ENCODE measurements at places on chromosomes 16 and 17. TPM values are rescaled to one million over a fixed set of nuclear protein-coding genes. Genes with fewer than 3 reads are reported as not detected.
A peak's percentile ranks its signal among the peaks of the same experiment; 100 is the strongest.

HNF1B gene
- 18.2 TPM for polyA plus RNA-seq

FOXJ1 gene
- 2.2 TPM for polyA plus RNA-seq

STX1B gene
- polyA plus RNA-seq = 2.7 TPM

DNA sequence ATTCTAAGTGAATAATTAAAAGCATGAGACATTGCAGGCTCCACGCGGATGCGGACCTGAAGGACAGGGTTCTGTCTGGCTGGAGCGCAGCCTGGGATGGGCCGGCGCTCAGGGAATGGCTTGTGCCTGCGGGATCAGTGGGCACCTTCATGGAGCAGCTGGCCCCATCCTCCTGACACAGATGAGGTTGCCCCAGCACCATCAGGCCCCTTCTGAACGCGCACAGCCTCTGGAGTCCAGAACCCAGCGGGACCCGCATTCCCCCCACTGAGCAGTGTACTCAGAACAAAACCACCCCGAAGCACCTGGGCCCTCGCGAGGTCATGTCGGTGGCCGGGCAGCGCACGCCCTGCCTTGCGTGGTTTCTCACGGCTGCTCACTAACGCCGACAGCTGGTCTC is 70.5 kb upstream of the CHMP6 start:
- no peaks in the 10 kb centered on the region for H3K27me3 ChIP-seq
- no peak overlapping the region for H3K27ac ChIP-seq
- no peaks in the 10 kb centered on the region for H3K4me1 ChIP-seq
- H3K4me3 ChIP-seq = no peak overlapping the region
- no peak for DNase-seq

- no peaks in the 10 kb centered on the region for H3K36me3 ChIP-seq
- DNase-seq = no peak
- peaks cover 3% of the 10 kb centered on the region for H3K4me1 ChIP-seq
- H3K4me3 ChIP-seq = no peak overlapping the region
- H3K27ac ChIP-seq = no peak overlapping the region
Observed at GRCh38 chr17:80892900-80893603, 98.6 kb upstream of the CHMP6 start.

DNA sequence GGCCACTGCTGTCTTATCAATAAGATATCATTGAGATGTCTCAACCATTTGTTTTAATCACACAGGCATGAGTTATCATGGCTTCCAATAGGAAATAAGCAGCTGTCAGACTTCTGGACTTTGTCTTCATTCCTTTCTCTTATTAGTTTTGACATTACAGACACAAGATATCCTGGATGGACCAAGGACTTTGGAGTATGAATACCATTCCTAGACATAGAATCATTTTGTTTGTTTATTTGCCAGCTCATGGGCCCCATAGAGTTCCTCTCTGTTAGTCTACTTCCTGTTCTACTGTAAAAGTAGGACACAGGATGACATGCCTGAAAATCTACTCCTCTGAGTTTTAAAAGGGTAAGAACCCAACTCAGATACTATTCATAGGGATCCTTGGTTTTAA is 77.7 kb upstream of the KCNJ16 start:
- no peaks in the 10 kb centered on the region for H3K36me3 ChIP-seq
- H3K4me1 ChIP-seq = no peaks in the 10 kb centered on the region
- no peaks in the 10 kb centered on the region for H3K27me3 ChIP-seq
- peak overlapping the region; percentile 16 for H3K27ac ChIP-seq
- no peak overlapping the region for H3K4me3 ChIP-seq
- peak; percentile 39 for DNase-seq

- H3K27me3 ChIP-seq = peaks cover 9% of the 10 kb centered on the region
- DNase-seq = no peak
- H3K4me1 ChIP-seq = no peaks in the 10 kb centered on the region
- H3K4me3 ChIP-seq = no peak overlapping the region
Observed at GRCh38 chr16:55062442-55062841, 131.8 kb downstream of the IRX5 start.

DNA sequence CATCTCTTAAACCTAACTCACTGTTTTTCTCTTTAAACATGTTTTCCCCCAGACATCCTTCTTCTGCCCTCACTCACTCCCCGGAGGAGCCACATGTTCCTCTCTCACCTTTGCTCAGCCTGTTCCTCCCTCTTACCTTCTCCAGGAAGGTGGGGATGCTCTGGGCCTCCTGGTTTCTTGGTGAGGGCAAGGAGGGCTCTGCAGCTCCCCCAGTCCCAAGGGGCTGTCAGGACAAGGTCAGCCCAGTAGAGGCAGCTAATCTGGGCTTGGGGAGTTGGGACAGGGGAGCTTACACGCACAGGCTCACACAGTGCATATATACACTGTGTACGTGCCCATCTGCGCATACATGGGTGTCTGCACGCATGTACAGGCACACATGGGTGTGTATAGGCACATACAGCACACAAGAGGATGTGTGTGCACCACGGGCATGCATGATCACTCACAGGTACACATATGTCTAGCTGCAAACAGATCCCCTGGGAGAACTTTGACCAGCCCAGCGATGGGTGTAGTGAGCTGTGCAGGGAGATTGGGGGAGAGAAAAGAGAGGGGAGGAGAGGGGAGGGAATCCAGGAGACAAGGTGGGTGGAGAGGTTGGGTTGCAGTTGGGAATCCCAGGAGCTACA is 28.6 kb upstream of the SPNS3 start:
- no peaks in the 10 kb centered on the region for H3K27me3 ChIP-seq
- no peak for DNase-seq
- no peaks in the 10 kb centered on the region for H3K36me3 ChIP-seq
- H3K4me3 ChIP-seq = no peak overlapping the region
- no peak overlapping the region for H3K27ac ChIP-seq
- no peaks in the 10 kb centered on the region for H3K4me1 ChIP-seq

- no peak overlapping the region for H3K4me3 ChIP-seq
- H3K27ac ChIP-seq = peak overlapping the region; percentile 4
- H3K36me3 ChIP-seq = no peaks in the 10 kb centered on the region
- no peaks in the 10 kb centered on the region for H3K27me3 ChIP-seq
- peaks cover 21% of the 10 kb centered on the region for H3K4me1 ChIP-seq
Observed at GRCh38 chr17:42891539-42892152, 9.0 kb upstream of the G6PC1 start.

GRCh38 chr17:80872001-80872500 is 119.6 kb upstream of the CHMP6 start:
- no peak overlapping the region for H3K27ac ChIP-seq
- no peak for DNase-seq
- H3K4me3 ChIP-seq = no peak overlapping the region
- no peaks in the 10 kb centered on the region for H3K4me1 ChIP-seq

TMEM92 gene
- polyA plus RNA-seq = 24.0 TPM

DNA sequence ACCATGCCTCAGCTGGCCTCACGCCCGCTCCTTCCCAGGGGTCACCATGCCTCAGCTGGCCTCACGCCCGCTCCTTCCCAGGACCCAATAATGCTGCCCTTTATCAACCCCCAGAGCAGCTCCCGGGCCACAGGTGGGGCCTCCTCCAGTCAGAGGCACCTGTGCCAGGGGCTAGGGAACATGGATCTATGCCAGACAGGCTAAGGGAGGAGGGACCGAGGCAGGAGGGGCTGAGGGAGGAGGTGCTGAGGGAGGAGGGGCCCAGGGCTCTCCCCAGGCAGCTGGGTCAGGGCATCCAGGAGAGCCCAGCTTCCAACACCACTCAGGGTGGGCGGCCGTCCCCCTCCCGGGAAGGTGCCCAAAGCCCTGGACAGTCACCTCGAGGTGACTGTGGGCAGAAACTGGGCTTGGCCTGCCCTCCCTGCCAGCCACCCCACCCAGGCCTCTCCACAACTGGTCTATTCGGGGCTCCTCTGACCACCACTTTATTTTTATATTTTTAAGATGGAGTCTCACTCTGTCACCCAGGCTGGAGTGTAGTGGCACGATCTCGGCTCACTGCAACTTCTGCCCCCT is 19.4 kb downstream of the UTS2R start:
- H3K27me3 ChIP-seq = no peaks in the 10 kb centered on the region
- H3K4me3 ChIP-seq = no peak overlapping the region
- no peak overlapping the region for H3K27ac ChIP-seq
- H3K4me1 ChIP-seq = peaks cover 8% of the 10 kb centered on the region

NUDT7 gene
- polyA plus RNA-seq = 15.9 TPM

GALNS gene
- polyA plus RNA-seq = 53.5 TPM

SLX1B gene
- polyA plus RNA-seq = 0.91 TPM

DNA sequence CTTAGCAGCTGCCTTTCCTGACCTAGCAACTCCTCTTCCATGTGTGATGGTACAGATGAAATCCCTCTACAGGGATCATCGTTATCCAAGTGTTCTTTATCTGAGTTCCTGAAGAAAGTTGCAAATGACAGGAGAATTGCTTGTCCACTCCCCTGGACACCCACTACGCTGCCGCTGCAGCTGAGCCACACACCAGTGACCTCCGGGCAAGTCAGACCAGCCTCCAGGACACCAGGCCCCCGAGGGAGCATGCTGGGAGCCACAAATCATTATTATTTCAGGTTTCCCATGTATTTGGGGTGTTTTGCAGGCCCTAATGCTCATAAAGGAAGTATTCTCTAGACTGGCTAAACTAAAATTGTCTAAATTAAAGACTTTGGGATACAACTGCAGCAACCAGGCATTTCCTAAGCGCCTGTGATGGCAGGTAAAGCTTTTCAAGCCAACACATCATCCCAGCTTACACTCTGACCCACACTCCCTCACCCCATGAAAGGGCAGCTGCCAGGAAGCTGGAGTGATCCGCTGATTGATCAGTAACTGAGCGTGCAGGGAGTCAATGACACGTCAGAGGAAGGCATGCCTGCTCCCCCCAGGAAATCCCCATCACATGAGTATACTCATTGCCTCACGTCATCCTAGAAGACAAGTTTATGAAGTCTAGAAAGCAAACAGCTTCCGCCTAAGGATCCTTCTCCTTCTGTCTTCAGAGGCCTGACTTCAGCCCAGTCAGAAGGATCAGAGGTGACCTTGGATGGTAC is 14.4 kb downstream of the FA2H start:
- H3K27ac ChIP-seq = no peak overlapping the region
- no peaks in the 10 kb centered on the region for H3K4me1 ChIP-seq
- H3K27me3 ChIP-seq = no peaks in the 10 kb centered on the region
- H3K4me3 ChIP-seq = no peak overlapping the region
- no peaks in the 10 kb centered on the region for H3K36me3 ChIP-seq
- DNase-seq = no peak

- no peak overlapping the region for H3K4me3 ChIP-seq
- H3K36me3 ChIP-seq = no peaks in the 10 kb centered on the region
- DNase-seq = no peak
- H3K27me3 ChIP-seq = no peaks in the 10 kb centered on the region
- peaks cover 12% of the 10 kb centered on the region for H3K4me1 ChIP-seq
Observed at GRCh38 chr17:19359856-19360255, 2.7 kb downstream of the B9D1 start.

DNA sequence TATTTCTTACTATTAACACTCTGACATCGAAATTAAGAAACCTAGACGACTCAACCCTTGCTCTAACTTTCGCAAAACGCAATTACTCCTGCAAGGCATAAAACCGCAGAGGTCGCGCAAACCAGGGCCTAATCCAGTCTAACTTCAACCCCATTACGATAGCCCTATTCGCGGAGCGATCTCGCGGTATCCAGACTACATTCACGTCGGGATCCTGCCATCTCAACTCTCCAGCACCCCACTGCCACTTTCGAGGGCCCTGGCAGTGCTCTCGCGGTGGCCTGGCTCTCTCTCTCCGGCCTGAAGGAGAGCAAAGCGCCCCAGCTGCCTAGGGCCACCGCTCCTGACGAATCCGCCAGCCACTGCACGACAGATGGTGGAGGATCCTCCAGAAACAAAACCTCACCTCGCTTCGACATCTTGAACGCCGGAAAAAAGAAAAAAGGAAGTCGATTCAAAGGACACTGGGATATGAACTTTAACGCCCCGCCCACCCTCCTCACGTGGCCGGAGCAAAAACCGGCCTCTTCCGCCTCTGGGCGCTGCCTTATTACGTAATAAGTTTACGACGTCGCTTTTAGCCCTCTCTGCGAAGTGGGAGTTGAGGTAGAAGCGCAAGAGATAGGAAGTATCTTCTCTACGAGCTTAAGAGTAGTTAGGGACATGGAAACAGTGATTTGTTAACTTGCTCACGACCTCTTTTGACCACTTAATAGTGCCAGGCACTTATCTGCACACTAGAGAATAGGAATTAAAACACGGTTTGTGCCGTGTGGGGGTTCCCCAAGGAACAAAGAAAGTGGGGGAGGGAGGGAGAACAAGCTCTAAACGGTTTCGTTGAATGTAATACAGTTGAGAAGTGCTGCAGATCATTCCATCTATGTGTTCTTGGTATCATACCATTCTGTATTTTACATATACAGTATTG is at the start of gene RPL23:
Gene RPL23 (minus strand): TSS at position 430 of the 928 bp plus-strand sequence. CDS start 11 bp downstream, at position 419.
- H3K4me3 ChIP-seq = peak within 1 kb of the TSS; percentile 67
- DNase-seq = peak; percentile 99
- H3K36me3 ChIP-seq = no peaks in the 10 kb centered on the region
- peak within 1 kb of the TSS; percentile 96 for H3K27ac ChIP-seq

CDH1 gene
- polyA plus RNA-seq = 105 TPM

TMEM204 gene
- 2.7 TPM for polyA plus RNA-seq

DNA sequence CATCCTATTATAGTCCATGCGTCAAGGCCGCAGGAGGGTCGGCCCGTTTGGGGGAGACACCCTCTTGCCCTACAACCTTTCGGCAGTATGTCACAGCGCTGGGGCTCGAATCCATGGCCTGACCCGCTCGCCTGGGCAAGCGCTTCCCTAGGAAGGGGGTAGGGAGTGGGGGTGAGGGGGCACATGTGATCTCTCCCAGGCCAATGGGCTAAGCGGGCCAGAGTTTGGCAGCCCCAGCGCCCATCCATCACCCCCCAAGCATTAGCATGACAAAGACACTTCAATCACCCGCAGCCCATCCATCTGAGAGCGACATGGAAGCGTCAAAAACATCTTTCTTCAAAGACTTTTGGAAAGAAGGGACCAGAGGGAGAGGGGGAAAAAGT is at the start of gene HOXB1:
Gene HOXB1 (minus strand): TSS at position 125 of the 386 bp plus-strand sequence. CDS start 107 bp downstream, at position 18.
- H3K27ac ChIP-seq = no peak within 1 kb of the TSS
- H3K4me3 ChIP-seq = no peak within 1 kb of the TSS
- peaks cover 9% of the 10 kb centered on the region for H3K4me1 ChIP-seq

CDT1 gene
- polyA plus RNA-seq = 5.1 TPM

ACD gene
- 26.3 TPM for polyA plus RNA-seq

GRCh38 chr16:14337303-14338191 is 266.4 kb downstream of the MRTFB start:
- H3K4me1 ChIP-seq = no peaks in the 10 kb centered on the region
- no peaks in the 10 kb centered on the region for H3K27me3 ChIP-seq
- peak; percentile 46 for DNase-seq
- H3K4me3 ChIP-seq = no peak overlapping the region
- H3K36me3 ChIP-seq = no peaks in the 10 kb centered on the region

DNA sequence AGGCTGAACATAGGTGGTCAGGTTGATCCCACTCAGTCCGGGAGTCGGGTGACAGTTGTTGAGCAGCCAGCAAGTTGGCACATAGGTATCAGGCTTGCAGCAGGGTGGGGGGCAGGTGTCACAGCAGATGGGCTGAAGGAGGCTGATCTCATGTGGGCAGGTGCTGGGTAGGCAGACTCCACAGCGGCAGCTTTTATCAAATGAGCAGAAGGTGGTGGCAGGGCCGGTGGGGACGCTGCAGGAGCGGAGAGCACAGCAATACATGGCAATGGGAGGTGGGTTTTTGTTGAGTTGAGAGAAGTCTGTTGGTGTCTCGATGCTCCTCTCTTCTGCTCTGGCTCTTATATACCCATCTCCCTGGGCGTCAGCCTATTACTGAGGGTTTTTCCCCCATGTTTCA is at the start of gene KRTAP3-1:
Gene KRTAP3-1 (minus strand): TSS at position 318 of the 400 bp plus-strand sequence. CDS start 54 bp downstream, at position 264.
- H3K36me3 ChIP-seq = no peaks in the 10 kb centered on the region
- peaks cover 6% of the 10 kb centered on the region for H3K4me1 ChIP-seq
- DNase-seq = no peak
- no peak within 1 kb of the TSS for H3K27ac ChIP-seq
- H3K27me3 ChIP-seq = no peaks in the 10 kb centered on the region

CLEC18A gene
- 0.37 TPM for polyA plus RNA-seq

- no peak for DNase-seq
- H3K36me3 ChIP-seq = no peaks in the 10 kb centered on the region
- peaks cover 36% of the 10 kb centered on the region for H3K4me1 ChIP-seq
- H3K4me3 ChIP-seq = no peak overlapping the region
- H3K27ac ChIP-seq = peak overlapping the region; percentile 69
Observed at GRCh38 chr16:52494145-52494544, 52.8 kb downstream of the TOX3 start.
